CD8-positive, alpha-beta memory T cell (primary cell): ENCODE measurements at places on chromosomes 2 and 18.

- no peak for DNase-seq
Observed at GRCh38 chr2:202109737-202110184, 36.7 kb downstream of the KIAA2012 start.

DNA sequence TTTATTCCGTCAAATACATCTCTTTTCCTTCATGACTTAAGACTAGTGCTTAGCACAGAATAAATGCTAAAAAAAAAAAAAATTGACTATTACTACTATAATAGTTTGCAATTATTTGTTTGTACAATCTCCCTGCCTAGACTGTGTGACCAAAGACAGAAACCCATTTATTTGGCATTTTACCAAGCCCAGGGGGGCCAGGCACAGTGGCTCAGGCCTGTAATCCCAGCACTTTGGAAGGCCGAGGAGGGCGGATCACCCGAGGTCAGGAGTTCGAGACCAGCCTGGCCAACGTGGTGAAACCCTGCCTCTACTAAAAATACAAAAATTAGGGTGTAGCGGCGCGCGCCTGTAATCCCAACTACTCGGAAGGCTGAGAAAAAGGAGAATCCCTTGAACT, 1.4 kb downstream of the ASB3 start:
- no peak for DNase-seq

- DNase-seq = no peak
Observed at GRCh38 chr2:149627111-149627801, 39.7 kb upstream of the MMADHC start.

- DNase-seq = no peak
Observed at GRCh38 chr2:235472443-235472842, 21.4 kb upstream of the AGAP1 start.

DNA sequence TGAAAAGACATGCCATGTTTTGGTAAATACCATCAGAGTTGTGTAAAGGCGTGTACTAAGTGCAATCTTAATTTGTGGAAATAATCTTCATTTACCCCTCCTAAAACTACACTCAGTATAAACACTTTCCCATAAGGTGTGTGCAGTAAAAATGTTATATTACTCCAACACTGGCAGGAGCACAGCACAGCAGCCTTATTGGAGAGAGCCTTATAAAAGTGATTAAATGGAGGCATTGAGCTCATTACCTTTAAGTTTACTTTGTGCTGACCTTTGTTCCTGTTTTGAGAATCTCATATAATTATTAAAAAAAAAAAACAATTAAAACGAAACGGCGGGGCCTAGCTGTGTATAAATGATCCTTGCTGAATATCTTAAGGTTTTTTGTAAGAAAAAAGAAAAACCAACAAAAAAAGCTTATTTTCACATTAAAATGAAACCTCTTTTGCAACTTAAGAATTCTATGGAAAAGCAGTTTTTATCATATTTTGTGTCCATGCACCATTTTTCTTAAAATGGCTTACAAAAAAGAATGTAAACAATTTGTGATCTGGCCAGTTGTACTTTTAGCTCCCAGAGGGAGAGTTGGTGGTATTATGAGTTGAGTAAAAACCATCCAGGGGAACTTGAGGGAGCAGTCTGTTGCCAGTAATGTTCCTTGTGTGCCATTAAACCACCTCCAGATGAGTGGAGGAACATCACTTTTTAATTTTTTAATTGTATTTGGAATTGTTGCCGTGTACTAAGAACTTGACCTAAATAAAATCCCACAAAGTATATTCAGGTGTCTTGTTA, 103.4 kb downstream of the ABI2 start:
- no peak for DNase-seq

- no peak for DNase-seq
Observed at GRCh38 chr18:79941473-79942119, 9.9 kb downstream of the SLC66A2 start.

- DNase-seq = no peak
Observed at GRCh38 chr2:42587526-42588117, 19.2 kb downstream of the MTA3 start.

GRCh38 chr2:120768112-120769048, 32.7 kb downstream of the GLI2 start:
- no peak for DNase-seq

GRCh38 chr18:35497027-35497369, 762 bp downstream of the INO80C start:
- no peak for DNase-seq

DNA sequence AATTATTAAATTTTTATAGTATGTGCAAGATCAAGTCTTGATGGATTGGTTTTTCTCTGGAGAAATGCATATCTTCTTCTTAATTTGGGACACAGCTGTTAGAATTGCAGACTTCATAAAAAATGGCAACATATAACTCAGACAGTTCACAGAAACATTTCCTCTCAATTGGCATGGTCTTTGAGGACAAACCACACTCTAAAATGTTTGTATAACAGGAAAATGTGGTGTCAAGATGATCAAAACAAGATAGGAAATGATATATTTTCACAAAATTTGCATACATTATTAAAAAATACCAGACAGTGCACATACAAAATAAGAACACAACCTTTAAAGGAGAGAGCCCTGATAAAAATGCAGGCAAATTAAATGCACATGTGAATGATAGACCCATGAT, 63.9 kb downstream of the ICOS start:
- DNase-seq = peak; percentile 11

- DNase-seq = no peak
Observed at GRCh38 chr2:191299866-191300265, 54.7 kb downstream of the MYO1B start.

GRCh38 chr2:235498541-235498940, 4.7 kb downstream of the AGAP1 start:
- no peak for DNase-seq

DNA sequence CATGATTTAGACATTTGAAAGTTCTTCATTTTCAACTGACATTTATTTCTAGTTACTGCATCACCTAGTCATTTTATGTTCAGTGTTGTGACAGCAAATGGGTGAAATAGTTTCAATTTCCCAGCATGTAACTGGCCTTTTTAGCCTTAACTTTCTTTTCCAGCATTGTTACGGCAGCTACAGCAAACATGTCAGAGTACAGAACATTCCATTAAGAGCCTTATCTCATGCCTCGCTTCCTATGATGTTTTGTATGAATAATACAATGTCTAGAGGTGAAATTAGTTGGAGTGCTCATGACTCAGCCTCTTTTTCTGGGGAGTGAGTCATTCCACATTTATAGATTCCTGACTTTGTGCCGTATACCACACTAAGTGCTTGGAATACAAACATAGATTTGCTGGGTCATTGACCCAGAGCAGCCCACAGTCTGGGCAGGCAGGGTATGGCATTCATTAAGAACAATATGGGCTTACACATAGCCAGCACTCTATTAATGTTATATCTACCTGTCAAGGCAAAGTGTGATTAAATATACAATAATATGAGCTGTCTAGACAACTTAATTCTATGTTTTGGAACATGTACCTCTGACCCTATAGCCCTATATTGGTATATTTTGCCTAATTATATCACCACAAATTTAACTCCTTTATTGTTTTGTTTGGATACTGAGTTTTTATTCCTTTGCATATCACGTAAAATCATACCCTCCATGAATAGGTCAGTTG, 72.2 kb downstream of the MAP2 start:
- DNase-seq = no peak

- DNase-seq = no peak
Observed at GRCh38 chr2:218755567-218756404, 26.2 kb upstream of the CYP27A1 start.

- no peak for DNase-seq
Observed at GRCh38 chr18:74370115-74370514, 54.5 kb downstream of the C18orf63 start.

DNA sequence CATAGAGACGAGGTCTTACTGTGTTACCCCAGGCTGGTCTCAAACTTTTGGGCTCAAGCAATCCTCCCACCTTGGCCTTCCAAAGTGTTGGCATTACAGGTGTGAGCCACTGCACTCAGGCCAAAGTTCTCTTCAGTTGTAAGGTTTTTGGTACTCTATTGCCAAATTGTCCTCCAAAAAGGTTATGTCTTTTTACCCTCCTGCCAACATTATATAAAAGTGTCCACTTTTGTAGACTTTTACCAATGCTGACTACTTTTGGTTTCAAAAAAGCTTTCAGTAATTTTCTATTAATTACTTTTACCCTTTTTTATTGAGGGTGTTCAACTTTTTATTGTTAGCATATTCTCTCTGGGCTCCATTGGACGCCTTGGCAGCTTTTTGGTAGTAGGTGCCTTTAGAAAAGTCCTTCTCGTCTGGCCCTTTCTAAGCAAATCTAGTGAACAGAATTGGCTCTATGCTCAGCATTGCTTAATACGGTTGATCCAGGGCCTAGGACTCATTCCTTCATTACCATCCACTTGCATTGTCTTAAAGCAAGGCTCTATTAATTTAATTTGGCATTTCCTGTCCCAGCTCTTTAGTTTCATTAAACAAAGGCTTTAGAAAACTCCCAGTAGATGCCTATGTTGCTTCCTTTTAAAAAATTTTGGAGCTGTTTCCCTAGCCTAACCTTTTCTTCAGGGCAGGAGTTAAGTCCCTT, 16.7 kb upstream of the IL1A start:
- no peak for DNase-seq

GRCh38 chr2:239192456-239192855, 208.4 kb downstream of the HDAC4 start:
- no peak for DNase-seq

DNA sequence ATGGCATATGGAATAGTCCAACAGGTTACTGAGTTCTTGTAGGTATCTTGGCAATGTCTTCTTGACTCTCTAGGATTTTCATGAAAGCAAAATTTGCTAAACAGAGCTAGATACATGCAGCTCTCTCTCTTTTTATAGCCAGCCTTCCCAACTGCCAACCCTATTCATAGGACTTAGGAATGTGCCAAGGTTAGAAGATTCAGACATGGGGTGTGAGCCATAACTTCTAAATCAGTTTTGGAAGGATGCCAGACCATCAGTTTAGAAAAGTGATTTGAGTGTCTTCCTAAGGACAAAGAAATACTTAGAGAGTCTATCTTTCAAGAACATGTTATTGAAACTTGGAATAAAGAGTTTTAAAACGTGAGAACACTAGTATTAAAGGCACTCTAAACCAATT, 619.5 kb upstream of the FANCL start:
- DNase-seq = no peak

- no peak for DNase-seq
Observed at GRCh38 chr18:79527656-79528315, 132.1 kb downstream of the NFATC1 start.

- no peak for DNase-seq
Observed at GRCh38 chr2:206971805-206972204, 32.5 kb downstream of the CPO start.

GRCh38 chr2:12759248-12759647, 42.5 kb downstream of the TRIB2 start:
- no peak for DNase-seq

GRCh38 chr18:79578396-79579260, 101.0 kb upstream of the CTDP1 start:
- DNase-seq = no peak

DNA sequence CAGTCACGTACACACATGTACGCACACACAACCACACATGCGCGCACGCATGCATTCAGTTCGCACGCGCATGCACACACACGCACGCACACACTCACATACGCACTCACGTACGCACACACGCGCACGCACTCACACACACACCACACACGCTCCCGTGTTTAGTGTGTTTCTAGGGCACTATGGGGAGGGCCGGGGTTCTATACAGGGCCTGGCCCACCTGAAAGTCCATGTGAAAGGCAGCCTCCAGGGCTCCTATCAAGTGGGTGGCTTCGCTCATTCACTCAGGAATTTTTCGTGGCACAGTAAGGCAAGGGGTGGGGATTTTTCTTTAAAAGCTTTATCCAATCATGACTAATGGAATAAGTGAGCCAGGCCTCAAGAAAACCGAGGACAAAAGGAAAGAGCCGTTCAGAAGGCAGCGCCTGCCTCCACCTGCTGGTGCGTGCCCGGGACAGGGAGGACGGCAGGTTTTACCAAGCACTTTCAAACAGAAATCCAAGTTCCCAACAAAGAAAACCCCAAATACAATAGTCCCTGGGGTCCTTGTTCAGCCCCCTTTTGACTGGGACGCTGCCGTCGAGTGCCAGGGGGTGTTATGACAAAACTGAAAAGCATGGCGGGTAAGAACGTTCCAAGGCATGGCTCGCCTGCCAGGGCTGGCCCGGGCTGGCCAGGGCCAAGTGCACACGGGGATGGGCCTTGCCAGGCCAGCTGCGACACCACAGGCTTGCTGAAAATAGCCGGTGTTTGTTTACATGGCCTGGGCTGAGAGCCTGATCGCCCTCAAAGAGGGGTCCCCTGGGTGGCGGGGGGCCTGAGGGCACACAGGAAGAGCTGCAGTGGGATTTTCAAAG, 110.0 kb downstream of the HDAC4 start:
- no peak for DNase-seq

GRCh38 chr2:207282916-207283315, 117.2 kb upstream of the KLF7 start:
- no peak for DNase-seq

DNA sequence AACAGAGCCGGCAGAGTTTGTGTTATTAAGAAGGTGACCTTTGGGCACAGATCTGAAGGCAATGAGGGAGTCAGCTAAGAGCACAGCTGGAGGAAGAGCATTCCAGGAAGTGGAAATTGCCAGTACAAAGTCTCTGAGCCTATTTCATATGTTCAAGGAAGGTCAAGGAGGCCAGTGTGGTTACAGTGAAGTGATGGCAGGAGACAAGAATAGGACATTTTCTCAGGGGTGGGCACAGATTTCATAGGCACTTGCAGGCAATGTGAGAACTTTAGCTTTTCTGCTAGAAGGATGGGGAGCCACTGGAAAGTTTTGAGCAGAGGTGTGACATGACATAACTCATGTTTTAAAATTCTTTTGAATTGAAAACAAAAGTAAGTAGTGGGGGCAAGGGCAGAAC, 50.3 kb downstream of the ARHGAP25 start:
- DNase-seq = no peak

DNA sequence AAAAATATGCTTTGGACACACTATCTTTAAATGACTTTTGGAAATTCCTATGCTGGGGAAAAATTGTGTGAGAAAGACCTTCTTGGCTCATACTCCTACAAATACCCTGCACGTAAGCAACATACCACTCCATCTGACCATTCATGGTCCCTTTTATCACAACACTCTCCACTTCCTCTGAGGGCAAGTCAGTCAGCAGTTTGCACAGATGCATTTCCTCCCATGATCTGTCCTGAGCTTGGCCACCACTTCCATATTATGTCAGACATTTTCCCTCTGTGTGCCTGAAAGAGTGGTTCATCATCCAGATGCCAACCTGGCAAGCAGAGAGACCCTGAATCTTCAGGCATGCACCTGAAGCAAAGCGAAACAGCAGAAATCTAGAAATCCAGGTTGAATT, 16.1 kb upstream of the REG3G start:
- no peak for DNase-seq

GRCh38 chr2:144429396-144430112, 90.4 kb downstream of the ZEB2 start:
- no peak for DNase-seq

DNA sequence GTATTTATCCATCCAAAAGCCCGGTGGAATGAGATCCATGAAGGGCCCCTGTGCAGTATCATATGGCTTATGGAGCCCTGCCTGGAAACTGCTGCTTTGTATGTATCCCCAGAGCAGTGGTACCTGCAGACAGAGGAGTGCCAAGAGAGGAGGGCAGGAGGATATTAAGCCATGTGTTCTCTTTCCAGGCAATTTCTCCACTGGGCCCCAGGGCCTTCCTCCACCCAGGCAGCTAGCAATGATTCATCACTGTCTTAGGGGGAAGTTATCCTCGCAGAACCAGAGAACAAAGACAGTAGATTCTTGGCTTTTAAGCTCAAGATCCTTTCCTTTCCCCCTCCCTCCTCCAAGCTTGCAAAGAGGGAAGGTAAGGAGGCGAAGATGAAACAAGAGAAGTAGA, 98.1 kb downstream of the LRRC30 start:
- DNase-seq = no peak
